CD4-positive, alpha-beta T cell treated with Interleukin-1 beta for 1 hour (primary cell): ENCODE measurements at places on chromosomes 12 and 14.

GRCh38 chr12:15590180-15590826 lies 198.9 kb downstream of the EPS8 start:
- peak; percentile 70 for DNase-seq

DNA sequence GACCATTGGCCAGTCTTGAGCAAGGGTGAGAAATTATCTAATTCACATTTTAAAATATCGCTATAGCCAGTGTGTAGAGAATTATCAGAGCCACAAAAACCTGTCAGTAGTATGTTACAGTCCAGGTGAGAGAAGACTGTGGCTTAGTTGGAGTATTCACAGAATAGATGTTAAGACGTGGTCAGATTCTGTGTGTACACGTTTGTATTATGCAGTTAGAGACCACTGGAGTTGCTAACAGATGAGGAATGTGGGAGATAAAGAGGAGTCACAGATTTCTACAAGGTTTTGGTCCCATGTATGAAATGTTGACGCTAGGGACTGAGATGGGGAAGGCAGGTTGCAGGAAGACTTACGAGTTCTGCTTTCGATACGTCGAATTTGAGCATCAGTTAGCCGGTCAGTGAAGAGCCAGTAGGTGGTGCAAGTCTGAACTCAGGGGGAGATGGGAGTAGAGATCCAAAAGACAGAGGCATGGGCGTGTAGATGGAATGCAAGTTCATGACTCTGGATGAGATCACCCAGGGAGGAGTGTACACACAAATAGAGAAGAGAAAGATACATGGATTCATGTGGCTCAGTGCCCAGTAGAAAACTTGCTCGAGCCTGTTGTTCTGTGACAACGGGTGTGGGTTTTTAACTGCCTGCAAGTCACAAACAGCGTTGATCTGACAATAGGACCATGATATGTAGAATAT lies 114.8 kb upstream of the FLRT2 start:
- DNase-seq, result no peak

DNA sequence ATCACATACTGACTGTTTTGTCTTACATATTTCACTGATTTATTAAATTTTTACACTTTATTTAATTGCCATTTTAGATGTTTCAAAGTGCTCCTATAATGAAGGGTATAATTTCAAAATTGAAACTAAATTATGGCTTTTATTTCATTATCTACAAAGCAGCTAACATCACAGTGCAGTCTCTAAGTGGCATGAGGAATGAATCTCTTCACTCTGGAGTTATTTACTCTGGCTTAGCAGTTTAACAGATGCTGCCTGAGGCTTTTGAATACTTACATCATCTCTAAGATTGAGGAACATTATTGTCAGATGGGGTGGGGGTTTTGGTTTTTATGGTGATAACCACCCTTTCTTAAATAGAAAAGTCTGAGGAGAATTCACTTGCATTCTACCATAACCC lies 386.4 kb downstream of the TRHDE start:
- DNase-seq, result no peak

DNA sequence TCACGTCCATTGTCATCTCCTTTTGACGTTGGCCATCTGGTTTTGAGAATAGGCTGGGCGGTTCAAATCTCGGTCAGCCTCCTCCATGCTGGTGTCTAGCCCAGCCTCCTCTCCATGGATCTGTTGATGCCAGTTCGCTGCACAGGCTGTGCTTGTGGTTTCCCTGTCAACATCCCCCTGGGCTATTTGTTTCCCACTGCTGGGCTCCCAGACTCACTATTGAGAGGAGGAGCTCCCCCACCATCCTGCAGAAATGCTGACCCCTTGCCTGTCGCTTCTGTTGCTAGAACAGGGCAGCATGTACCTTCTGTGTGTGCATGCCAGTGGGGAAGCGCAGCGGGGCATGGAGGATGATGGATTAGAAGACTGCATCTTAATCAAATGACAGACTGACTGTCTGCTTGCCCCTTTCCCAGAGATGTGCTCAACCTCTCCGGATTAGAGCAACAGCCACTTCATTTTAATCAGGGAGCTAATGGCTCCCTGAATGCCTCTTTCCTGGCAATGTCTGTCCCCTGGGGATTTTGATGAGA lies 170.5 kb downstream of the TSPAN9 start:
- DNase-seq, result no peak

DNA sequence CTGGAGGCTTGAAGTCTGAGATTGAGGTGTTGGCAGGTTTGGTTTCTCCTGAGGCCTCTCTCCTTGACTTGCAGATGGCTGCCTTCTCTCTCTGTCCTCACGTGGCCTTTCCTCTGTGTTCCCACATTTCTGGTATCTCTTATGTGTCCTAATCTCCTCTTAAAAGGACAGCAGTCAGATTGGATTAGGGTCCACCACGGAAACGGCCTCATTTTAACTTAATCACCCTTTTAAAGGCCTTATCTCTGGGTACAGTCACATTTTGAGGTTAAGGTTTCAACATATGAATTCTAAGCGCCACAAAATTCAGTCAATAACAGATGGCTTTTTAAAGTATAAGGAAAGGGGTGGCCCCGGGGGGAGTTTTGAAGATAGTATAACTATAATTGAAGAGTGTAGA lies 33.5 kb downstream of the UNC79 start:
- DNase-seq, result no peak

DNA sequence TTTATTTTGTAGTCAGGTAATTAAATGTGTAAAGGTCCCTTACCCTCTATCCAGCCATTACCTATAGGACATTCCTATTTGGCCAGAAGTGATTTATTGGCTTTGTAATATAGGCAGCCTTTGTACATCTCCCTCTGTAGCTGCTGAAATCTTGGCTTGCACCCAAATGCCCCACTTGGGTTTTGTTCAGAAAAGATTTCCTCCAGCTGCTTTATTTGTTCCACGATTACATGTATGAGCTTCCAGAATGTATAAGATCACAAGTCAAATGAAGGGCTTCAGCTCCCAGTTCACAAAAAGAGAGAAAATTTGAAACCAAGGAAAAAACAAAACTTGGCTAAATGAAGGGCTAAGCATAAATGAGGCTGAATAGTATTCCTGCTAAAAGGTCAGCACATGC lies 103.4 kb downstream of the EFCAB11 start:
- DNase-seq, result no peak

DNA sequence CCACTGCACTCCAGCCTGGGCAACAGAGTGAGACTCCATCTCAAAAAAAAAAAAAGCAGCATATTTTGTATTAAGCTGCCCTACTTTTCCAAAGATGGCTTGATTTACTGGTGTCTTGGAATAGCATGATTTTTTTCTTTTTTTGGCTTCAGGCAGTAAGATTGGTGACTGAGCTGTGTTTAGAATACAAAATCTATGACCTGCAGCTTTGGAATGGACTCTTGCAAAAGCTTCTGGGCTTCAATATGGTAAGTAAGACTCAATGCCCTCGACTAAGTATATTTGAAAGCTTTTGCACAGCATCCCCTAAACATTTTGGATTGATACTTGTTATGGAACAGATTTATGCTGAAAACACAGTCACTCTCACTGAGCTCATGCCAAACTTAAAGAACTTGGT lies 87.8 kb downstream of the KNTC1 start:
- no peak for DNase-seq

DNA sequence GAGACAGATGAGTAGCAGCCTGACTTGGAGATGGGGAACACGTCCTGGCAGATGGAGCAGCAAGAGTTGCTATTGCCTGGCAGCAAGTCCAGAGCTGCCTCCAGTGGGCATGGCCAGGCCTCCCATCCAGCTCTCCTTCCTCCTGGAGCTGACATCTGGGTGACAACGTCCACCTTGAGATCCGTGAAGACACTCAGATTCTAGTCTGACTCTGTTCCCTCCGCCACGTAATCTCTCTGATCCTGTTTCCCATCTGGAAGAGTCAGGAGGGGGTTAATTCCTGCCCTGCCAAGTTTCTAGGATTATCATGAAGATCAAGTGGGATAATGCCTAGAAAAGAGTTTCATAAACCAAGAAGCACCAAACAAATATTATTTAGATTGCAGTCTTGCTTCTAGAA lies 65.3 kb upstream of the FAM181A start:
- DNase-seq, result no peak

GRCh38 chr14:78491048-78491447 lies 320.9 kb downstream of the NRXN3 start:
- no peak for DNase-seq

DNA sequence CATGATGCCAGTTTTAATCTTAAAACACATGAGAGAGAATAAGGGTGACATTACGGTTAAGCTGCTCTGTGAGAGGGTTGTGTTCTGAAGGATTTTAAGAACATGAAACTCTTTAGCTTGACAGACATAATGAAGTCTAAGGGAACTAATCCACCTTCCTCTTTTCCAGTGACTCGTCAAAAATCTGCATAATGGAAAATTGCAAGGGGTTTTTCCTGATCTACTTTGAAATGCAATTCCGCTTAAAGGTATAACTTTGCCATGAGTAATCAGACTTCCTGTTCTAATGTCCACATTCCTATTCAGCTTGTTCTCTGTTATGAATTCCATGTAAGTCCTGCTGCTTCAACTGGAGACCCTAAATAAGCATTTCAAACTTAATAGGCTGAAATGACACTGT lies at the start of gene ZNF705A:
Gene ZNF705A, plus strand, starts transcription at position 171 of the 400 bp plus-strand sequence. CDS start 15,611 bp downstream, outside the sequence.
- no peak for DNase-seq

DNA sequence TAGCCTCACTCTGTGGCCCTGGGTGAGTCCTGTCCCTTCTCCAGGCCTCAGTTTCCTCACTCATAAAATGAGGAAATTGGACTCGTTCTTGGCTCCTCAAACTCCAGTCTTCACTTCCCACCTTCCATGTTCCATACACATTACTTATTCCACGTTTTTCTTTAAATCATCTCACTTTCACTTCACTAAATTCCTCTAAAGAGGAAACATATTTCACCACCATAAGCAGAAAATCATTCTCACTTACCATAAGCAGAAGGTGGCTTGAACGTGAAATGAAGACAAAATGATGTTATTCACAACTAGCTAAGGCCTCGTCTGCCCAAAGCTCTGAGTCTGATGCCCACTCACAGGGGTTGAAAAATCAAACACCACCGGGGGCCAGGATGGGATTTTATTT lies 278.3 kb downstream of the ADGRD1 start:
- DNase-seq, result no peak

DNA sequence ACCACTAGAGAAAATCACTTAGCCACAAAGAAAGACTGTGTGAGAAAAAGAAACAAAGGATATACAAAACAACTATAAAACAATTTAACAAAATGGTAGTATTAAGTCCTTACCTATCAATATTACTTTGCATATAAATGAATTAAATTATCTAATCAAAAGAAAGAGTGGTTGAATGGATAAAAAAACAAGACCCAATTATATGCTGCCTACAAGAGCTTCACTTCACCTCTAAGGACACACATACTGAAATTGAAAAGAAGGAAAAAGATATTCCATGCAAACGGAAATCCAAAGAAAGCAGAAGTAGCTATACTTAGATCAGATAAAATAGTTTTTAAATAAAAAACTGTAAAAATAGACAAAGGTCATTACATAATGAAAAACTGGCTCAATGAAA lies 134.9 kb upstream of the CCDC196 start:
- DNase-seq, result no peak

GRCh38 chr12:51508285-51508684 lies 82.7 kb upstream of the SCN8A start:
- DNase-seq, result no peak

DNA sequence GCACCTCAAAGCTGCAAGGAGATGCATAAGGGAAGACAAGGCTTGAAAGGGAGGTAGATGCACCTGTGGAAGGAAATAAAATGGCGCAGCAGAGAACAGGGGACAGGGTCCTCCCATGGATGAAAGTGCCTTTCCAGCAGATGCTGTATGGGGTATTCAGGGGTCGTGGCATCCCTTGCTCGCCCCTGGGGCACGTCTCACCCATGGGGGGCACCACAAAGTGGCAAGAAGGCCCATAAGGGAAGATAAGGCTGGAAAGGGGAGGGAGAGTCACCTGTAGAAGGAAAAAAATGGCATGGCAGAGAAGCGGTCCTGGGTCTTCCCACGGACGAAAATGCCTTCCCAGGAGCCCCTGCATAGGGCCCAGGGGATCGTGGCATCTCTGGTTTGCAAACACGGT lies 265.1 kb downstream of the ALG10 start:
- no peak for DNase-seq

DNA sequence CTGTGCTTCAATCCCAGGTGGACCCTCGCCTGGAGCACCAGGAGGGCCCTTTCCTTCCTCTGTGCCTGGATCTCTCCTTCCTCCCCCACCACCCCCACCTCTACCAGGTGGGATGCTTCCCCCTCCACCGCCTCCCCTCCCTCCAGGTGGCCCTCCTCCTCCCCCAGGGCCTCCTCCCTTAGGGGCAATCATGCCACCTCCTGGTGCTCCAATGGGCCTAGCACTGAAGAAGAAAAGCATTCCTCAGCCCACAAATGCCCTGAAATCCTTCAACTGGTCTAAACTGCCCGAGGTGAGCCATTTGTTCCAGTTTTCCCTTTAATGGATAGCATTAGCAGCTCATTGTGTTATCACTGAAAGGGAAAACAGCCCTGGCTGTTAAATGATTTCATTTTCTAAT lies 134.0 kb downstream of the GPR135 start:
- DNase-seq, result no peak

DNA sequence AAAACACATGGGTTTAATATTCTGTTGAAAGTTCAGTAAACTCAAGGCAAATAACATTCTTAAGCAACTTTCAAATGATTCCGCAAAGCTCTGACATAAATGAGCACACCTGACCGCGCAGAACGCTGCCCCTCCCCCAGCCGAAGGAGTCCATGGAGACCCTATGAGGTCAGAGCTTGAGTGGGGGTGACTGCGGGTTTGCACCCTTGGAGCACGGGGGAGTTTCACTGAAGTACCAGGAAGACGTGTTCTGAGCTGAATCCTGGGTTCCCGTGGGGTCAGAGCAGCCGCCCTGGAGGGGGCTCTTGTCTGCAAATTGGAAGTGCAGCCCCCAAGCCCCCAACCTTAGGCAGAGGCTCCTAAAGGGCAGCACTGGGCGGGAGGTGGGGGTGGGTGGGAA lies 324.1 kb upstream of the SFSWAP start:
- DNase-seq, result no peak

DNA sequence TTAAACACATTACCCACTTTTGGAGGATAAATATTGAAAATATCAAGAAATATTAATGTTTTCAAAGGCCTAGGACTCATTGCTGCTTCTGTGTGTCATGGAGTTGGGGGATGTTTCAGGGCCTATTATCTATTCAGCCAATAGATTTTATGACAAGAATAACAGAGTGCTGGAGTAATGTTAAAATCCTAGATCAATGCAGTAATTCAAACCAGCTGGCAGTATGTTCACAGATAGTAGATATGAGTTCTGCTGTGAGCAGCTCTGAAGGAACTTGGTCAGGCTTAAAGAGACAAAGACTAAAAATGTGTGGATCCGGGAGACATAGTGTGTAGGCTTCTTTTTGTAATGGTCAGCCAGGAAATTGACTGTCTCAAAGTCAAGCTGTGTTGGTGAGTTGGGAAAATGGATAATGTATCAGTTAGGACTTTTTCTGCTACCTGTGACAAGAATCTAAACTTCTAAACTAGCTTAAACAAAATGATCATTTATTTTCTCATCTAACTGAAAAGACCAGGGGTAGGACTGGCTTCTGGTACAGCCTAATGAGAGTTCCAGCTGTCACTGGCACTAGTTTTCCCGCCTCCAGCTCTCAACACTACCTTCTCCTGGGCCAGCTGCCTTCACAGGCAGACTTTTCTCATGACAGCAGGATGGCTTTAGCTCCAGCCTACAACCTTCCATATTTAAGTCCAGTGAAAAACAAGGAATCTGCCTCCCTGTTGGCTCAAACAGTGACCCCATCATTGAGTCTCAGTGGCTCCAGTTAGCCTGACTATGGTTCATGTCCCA lies 16.3 kb upstream of the POLR3B start:
- DNase-seq, result no peak
